ENCODE measurements at places on chromosomes 16 and 17.
A peak's percentile ranks its signal among the peaks of the same experiment; 100 is the strongest.

- no peak for DNase-seq
Measured at GRCh38 chr16:56263711-56264608, 72.7 kb downstream of the GNAO1 start.

DNA sequence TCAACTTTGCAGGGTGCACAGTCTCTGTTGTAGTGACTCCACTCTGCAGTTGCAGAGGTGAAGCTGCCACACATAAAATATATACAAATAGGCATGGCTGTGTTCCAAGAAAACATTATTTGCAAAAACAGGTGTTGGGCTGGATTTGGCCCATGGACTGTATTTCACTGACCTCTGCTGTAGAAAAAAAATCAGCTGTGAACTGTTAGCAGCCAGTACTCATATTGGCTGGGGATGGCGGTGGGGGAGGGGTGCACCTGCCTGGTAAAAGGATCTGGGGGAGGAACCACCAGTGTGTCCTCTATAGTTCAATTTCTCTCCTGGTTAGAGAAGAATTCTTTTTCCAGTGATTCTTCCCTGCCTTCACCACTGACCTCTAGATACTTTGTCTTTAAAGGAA, 50.0 kb downstream of the SHISA9 start:
- DNase-seq, result no peak

DNA sequence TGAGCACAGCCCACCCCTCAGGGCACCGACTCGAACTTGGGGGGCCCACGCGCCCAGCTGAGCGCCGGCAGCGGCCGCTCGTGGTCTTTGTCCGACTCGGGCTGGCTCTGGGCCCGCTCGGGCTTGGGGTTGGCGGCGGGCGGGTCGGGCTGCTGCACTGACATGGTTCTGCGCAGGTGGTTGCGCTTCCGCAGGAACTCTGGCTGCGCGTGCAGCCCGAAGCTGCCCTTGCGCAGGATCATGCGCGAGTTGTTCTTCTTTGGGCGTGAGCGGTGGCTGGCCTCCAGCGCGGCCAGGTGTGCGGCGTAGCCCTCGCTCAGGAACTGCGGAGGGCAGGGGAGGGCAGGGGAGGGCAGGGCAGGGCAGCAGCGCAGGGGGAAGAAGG, 11.1 kb downstream of the PIMREG start:
- DNase-seq, result peak; percentile 33

GRCh38 chr16:50440531-50440930, 71.7 kb upstream of the BRD7 start:
- DNase-seq, result no peak

DNA sequence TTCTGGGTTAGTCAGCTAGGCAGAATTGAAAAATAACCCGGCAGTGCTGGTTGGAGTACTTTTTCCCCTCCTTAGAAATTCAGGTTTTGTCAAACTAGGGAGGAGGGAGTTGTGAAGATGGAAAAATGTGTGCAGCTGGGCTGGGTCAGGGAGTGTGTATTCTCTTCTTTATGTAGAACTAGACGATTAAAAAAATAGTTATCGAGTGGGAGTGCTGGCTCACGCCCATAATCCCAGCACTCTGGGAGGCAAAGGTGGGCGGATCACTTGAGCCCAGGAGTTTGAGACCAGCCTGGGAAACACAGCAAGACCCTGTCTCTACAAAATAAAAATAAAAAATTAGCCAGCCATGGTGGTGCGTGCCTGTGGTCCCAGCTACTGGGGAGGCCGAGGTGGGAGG, 106.4 kb downstream of the GNAO1 start:
- DNase-seq, result no peak

- DNase-seq, result no peak
Measured at GRCh38 chr17:48071654-48072053, 23.5 kb downstream of the NFE2L1 start.

GRCh38 chr17:29051194-29051593, 8.3 kb downstream of the PIPOX start:
- DNase-seq, result no peak

DNA sequence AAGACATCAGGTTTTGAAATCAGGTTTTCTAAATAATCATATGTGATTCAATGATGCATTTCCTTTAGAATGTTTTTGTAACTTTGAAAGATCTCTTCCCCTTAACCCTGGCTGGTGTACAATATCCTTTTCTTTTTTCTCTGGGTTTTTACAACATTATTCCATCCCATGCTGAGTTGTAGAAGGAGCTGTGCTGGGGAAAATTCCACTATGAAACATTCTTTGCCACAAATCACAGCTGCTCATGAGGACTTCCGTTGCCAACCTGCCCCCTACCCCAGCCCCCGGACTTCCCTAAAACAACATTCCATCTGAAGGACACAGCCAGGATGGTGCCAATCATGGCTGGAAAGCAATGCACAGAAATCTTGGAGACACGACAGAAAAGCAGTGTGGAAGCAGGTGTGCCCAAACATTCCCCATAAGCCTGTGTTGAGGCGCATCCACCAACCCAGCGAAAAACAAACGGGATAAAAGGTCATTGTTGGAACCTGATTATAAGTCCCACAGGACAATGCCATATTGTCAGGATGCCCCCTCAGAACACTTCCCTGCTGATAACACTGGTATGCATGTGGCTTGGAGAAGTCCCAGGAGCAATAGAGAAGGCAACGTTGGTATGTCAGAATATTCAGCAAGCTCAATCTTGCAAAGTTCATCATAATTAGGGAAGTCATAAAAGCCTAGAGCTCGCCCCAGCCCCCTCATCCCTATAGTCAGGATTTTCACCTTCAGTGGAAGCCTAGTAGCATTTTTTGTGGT, 475.0 kb downstream of the HS3ST3B1 start:
- DNase-seq, result no peak

DNA sequence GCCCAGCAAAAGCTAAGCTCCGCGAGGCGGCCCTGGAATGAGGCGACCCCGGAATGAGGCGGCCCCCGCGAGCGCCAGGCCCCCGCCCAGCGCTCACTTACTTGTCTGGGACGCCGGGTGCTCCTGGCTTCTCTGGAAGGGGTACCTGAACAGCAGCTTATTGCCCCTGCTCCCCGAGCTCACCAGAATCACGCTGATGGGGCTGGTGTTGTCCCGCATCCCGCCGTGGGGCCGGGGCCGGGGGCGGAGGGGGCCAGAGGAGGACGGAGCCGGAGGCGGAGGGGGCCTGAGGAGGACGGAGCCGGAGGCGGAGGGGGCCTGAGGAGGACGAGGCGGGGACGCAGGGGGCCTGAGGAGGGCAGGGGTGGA, 440 bp downstream of the NPRL3 start:
- peak; percentile 20 for DNase-seq

GRCh38 chr17:53719229-53719628, 103.5 kb upstream of the KIF2B start:
- no peak for DNase-seq

DNA sequence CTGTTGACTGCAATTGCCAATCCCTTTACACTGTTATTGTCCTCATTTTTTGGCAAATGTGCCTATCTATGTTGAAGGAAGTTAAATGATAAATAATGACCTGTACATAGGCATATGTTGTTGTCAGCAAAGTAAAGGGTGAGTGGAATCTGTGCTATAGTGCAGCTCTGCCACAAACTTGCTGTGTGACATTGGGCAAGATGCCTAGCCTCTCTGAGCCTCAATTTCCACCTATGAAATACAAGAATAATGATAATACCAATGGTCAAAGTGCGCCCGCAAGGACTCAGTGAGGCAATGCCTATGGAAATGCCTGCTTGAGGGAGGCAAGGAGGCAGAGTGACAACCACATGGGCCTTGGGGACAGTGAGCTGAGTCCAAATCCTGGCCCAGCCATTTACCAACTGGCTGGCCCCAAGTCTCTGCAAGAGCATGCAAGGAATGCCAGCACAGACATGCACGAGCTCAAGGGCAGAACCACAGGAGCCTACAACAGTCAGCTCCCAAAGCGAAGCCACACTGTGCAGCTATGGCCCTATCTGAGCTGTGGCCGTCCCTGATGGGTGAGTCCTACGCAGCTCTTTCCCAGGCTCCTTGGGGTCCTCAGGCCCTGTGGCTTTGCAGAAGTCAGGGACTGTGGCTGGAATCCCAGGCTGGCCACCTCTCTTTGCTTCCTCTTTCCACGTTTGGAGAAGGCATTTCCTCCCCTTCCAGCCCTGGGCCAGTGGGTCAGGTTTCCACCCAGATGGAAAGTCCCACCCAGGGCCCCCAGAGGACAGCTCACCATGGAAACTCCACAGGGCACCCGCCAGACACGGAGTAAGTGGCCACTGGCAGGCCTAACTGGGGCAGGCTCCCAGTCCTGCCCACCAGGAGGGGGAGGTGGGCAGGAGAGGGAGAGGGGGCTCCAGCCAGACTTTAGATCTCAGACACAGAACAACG, 82.1 kb downstream of the ZNF423 start:
- peak; percentile 33 for DNase-seq

DNA sequence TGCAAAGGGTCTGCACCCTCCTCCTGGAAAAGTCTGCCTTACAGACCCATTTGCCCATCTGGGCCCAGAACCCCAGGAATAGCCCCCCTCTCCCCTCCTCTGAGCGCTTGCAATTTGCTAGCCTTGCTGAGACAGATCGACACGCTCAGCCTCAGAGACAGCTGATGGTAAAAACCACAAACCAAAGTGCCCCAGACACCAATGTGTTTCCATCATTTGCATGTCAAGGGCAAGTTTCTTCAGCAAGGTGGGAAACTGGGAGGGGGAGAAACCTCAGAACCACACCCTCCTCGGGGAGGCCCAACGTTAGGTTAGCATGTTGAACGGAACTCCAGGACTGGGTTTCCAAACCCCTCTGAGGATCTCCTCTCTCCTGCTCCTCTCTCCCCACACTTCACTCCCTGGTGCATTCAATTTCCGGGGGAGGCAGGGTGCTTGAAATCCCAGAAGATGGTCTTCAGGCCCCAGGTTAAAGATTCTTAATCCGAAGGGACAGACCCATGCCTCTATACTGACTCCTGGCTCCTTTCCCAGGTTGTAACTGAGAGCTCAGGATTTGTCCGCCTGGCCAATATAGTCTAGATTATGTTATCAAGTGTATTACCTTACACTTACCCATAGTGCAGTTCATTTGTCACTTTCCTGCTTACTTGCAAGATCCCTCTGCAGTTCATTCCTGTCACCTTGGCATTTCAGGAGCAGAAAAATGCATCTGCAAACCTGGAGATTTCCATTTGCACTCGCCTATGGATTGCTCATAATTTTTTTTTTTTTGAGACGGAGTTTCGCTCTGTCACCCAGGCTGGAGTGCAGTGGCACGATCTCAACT, 1.3 kb upstream of the CUEDC1 start:
- DNase-seq, result no peak

DNA sequence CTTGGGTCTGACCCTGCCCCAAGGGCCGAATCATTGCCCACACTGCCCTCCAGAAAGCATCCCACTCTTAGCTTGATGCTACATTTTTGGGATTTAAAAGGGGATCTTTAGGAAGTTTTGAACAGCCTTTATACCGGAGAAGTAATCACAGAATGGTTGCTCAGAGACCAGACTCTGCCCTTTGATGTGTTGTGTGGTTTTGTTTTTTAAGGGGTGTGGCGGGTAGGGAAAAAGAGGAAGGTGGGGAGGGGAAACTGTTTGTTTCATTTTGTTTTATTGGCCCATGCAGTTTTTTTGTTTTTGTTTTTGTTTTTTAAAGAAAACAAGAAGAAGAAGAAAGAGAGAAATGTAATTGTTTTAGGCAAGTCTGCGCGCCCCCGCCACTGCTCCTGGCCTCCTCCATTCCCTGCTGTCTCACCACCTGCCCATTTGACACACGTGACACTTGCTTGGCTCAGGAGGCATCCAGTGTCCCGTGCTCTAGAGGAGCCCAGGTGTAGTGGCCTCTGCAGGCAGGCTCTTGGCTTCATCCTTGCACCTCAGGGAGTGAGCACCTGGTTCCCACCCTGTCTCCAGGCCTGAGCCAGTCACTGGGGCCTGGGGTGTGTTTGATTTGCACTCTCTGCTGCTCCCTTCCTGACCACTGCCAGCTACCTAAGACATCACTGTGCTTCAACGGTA, 35.7 kb downstream of the GNAO1 start:
- DNase-seq, result no peak

GRCh38 chr17:14057591-14057990, 11.7 kb upstream of the COX10 start:
- DNase-seq, result no peak

- no peak for DNase-seq
Measured at GRCh38 chr17:57282296-57282695, 26.0 kb downstream of the MSI2 start.

DNA sequence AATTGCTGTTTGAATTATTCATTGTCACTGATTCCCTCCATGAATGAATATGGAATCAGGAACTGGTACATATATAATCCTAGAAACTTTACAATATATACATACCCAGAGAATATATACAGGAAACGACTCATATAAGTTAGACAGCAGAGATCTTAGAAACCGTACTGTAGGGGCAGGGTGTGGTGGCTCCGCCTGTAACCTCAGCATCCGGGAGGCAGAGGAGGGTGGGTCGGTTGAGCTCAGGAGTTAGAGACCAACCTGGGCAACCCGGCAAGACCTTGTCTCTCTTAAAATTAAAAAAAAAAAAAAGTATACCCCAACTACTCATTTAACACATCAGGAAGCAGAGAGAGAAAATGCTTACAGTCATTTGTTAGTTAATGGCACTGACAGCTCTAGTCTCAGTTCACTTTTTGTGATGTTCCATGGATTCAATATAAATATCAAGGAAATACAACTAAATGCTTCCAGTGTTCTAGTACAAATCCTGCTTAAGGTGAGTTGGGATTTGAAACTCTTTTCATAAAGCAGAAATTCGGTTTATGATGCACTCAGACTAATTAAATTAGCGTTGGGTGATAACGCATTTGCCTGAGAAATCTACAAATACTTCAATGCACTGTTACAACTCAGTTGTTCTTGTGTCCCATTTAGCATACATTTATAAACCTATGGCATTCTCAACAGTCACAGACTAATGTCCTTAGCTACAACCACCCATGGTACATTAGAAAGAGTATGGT, 5.6 kb downstream of the GLG1 start:
- DNase-seq, result no peak

DNA sequence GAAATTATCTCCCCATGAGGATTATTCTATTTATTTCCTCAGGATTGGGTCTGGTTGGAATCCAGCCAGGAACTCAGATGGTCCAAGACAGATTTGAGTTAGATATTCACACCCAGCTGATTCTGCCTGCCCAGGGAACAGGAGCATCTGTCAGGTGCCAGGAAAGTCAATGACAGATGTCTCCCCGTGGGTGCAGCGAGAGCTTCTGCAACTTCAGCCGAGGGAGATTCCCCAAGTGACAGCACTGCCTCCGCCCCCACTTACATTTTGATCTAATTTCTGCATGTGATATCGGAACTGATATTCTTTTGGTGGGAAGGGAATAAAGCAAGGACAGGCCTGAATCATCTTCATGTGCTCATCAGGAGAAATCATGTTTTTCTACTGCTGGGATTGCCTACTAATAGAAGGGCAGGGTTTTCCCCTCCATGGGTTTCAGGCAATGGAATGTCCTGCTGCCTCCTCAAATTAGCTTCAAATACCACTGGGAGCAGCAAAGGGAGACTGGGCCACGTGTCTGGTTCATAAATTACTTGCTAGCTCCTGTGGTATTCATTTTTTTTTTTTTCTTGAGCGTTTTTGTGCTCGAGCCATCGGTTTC, 15.7 kb upstream of the DHX8 start:
- peak; percentile 29 for DNase-seq
